Astrocyte of the cerebellum (primary cell): ENCODE measurements at places on chromosomes 5 and 9.

GRCh38 chr5:40356248-40356647 lies 323.5 kb upstream of the PTGER4 start:
- no peak for DNase-seq

DNA sequence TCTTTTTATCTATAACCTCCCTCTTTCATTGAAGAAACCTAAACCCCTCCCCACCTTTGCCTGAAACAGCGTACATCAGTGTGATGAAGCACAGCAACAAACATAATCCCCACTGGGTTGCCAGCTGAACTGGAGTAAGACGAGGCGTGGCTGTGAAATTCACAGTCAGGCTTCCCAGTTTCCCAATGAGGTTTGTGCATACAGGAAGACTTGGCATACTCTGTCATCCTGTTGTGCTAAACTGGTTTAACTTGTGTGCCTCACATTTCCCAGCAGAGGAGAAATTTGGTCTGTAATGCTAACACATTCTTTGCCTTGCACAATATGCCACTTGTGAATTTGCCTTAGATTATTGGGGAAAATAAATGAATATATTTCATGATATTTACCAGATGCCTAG lies 121.5 kb downstream of the SV2C start:
- DNase-seq, result no peak

GRCh38 chr5:93289942-93290341 lies 291.1 kb downstream of the NR2F1-AS1 start:
- DNase-seq, result no peak

DNA sequence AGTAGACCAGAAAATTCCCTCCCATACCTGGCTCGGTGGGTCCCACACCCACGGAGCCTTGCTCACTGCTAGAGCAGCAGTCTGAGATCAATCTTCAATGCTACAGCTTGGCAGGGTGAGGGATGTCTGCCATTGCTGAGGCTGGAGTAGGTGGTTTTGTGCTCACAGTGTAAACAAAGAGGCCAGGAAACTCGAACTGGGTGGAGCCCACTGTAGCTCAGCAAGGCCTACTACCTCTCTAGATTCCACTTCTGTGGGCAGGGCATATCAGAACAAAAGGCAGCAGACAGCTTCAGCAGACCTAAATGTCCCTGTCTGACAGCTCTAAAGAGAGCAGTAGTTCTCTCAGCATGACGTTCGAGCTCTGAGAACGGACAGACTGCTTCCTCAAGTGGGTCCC lies 5.6 kb upstream of the GZMA start:
- DNase-seq, result no peak
